EL (cell line): ENCODE measurements at places on chromosomes 12 and 14.
A peak's percentile ranks its signal among the peaks of the same experiment; 100 is the strongest.

GRCh38 chr12:42779186-42779859 is 189.8 kb upstream of the PRICKLE1 start:
- no peak for DNase-seq

DNA sequence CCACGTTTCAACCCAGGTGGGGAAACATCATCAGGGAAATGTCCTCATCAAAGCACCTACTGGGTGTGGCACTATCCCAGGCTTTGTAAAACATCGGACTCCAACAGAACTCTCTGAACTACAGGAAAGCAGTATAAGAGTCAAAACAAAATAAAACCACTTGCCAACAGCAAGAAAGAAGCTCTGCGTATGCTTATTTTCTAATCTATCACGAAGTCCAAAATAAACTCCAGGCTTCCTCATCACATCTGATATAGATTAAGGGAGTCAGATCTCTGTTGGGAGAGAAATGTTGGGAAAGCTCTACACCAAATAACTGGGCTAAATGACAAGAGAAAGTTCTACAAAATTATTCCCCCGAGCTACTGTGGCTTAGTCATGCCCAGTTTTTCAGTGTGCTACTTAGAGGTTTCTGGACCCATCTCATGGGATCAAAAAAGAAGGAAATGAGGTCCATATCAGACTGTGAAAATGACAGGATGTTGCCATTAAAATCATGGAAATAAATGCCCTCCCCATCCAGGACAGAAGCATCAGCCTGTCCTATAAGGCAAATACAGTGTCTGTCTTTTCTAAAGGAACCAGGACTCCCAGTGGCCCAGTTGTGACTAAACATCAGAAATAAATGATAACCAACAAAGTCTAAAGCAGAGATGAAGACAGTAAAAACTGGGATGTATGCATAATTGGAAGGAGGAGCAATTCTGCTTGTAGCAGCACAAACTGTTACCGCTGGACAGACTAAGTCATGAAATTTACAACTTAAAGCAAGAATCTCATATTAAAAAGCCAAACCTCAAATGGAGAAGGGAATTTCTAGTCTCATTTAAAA is 149.5 kb downstream of the STXBP6 start:
- DNase-seq: peak; percentile 70

- DNase-seq: no peak
These were observed 23.4 kb upstream of the LRP6 start for GRCh38 chr12:12290206-12290605.

- no peak for DNase-seq
These were observed 11.0 kb downstream of the MDM1 start for GRCh38 chr12:68321140-68321539.

GRCh38 chr12:107328442-107329133 is 235.2 kb upstream of the CRY1 start:
- DNase-seq: peak; percentile 51

- DNase-seq: no peak
These were observed 19.4 kb downstream of the SETD1B start for GRCh38 chr12:121823101-121823726.
